Ascending aorta (tissue), 2 donors: ENCODE measurements at places on chromosomes 7 and 10. TPM values are rescaled to one million over a fixed set of nuclear protein-coding genes. Genes with fewer than 3 reads are reported as not detected.

DNA sequence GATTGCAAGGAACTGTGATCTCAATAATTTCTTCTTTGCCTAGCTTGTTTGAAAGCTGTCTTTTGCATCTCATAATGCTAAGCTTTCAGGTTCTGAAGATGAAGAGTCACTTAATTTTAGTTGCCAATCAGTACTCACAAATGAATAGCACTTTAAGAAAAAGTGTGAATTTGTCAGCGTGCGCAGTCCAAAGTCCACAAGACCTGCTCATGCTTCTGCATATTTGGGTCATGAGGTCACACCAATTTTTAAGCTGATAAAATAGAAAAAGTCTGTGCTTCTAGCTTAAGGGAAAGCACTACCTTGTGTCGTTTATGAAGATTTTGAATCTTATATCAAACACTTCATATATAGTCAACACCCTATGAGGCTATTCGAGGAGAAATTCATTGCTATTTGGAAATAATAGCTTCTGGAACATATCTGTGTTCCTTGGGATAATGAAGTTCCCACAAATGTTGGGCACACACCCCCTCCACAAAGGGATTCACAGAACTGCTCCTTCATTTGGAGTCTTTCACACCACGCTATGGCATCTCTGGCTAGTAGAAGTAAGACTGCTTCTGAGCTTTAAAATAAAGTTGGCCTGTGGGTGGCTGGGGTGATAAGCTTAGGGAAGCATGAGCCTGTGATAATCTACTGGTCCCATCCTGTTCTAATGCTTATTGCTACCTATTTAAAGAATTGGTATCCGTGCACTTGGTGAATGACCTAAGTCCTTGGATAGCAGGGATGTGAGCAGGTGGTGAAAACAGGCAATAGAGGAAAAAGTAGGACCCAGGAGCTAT lies 33.3 kb downstream of the A1CF start:
- DNase-seq, result no peak

GRCh38 chr7:55024776-55025175 lies 6.0 kb downstream of the EGFR start:
- no peak for DNase-seq

GRCh38 chr10:14772399-14772798 lies 2.3 kb downstream of the FAM107B start:
- no peak for DNase-seq

- DNase-seq, result no peak
Measured at GRCh38 chr10:66782776-66783175, 143.1 kb upstream of the LRRTM3 start.

GRCh38 chr10:132255489-132256344 lies 52.0 kb downstream of the STK32C start:
- no peak for DNase-seq

The STX1A gene
- total RNA-seq, result 13.1 TPM

The HMX2 gene
- total RNA-seq, result not detected

DNA sequence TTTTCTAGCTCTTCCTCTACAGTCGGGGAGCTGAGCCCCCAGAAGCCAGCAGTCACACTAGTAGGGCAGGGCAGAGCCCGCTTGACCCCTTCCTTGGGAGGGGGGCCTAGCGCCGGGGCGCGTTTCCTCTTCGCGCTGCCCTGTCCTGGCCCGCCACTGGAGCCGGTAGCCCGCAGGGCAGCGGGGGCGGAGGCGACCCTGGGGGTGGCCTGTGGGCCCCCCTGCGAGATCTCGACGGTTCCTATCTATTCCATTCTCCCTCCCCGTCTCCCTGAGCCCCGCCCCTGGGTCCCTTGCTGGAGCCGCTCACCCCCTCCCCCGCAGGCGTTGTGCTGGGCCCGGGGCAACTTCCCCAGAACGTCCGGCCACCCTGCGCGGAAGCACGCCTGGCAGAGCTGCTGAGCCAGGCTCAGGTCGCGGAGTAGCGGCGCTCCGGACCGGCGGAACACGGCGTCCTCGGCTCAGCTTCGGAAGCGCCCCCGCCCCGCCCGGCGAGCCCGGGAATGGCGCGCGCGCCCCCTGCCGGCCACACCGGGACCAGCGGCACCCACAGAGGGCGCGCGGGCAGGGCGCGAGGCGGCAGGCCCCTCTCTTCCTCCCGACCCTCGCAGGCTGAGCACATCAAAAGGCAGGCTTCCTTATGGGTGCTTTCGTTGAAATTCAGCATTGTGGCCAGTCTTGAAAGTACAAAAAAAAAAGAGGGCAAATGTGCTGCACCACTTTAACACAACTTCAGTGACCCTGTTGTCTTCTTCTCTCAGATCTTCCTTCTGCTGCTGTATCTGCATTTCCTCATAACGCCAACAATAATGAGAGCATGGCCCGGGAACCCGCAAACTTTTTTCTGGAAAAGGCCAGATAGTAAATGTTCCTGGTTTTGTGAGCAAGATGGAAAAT lies 327.6 kb downstream of the TNS3 start:
- peak; percentile 29 for DNase-seq

DNA sequence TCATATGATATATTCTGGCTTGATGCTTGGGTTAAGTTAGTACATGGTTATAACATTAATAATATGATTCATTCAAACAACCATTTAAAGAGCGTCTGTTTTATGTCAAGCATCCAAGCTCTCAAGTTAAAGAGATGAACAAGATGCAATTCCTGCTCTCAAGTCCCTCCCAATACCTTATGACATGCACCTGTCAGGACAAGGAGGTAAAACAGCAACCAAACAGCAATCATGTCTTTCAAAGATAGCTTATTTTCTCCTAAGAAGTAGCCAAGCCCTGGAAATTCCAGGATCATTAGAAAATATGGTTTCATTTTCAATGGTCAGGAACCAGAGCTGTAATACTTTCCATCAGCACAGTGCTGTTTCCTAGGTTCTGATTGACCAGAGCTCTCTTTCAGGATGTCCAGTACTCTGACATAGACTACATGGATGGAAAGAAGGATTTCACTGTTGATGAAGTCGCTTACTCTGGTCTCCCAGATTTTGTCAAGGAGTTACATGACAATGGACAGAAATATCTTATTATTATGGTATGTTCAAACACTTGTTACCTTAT lies 29.0 kb downstream of the MGAM2 start:
- DNase-seq, result no peak

The CAMK1D gene
- total RNA-seq, result 4.2 TPM
